CD4-positive, alpha-beta T cell treated with Interleukin-17A for 1 hour (primary cell): ENCODE measurements at places on chromosomes 12 and 14.

DNA sequence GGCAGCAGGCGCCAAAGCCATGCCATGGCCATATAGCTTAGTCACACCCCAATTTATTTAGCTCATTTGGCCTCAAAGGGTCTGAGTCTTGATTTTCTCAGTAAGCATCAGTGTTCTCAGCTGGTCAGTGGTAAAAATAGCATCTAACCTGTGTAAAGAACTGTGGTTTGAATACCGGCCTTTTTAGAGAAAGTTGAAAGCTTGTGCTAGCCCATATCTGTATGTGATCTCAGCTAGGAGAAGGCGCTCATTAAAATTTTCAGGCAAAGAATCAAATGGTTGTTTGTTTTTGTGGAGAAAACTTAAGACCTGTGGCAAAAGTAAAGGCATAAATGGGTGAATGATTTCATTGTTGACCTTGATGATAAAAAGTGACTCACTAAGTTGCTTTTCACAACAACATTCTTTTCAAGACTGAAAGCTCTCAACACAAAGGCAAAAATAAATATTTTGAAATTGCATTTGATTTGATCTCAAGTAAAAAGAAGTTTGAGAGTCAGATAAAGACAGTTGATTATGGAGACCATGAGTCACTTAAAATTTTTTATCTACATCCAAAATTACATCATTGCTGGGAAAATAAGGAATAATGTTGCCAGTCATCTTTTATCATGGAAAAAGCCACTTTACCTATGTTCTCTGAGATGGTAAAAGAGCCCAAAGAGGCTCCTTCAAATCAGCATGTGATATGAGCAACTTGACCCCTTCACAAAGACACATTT, 128.5 kb upstream of the RGS6 start:
- no peak for DNase-seq

- no peak for DNase-seq
Measured at GRCh38 chr14:92600318-92601053, 86.9 kb downstream of the RIN3 start.

DNA sequence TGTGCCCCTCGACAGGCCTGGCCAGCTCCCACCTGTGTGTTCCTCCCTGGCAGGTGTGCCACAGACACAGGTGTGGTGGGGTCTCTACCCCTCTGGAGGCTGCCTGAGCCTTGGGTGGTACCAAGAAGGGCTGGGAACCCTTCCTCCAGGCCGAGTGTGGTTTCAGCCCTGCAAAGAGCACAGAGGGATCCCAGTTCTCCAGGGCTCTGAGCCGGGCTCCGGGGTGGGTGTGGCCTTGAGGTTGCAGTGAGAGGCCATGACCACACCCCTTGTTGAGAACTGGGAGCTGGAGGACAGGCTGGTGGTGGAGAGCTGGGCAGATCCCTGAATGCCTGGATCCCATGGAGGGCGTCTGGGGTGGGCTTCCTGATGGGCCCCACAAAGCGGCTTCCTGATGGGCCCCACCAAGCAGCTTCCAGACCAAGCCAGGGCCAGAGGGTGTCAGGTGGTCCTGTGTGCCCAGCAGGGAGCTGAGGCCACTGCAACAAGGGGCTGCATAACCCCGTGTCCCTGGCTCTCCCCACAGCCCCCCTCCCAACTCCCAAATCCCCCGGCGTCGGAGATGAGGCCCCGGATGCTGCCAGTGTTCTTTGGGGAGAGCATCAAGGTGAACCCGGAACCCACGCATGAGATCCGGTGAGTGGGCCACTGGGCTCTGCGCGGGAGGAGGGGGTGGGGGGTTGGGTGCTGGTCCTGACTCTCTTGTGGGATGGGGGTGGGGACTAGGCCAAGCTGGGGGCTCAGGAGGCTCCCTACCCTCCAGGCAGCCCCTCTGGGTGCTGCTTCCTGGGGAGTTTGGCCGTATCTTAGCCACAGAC, 16.6 kb downstream of the RFLNA start:
- no peak for DNase-seq

- DNase-seq = no peak
Measured at GRCh38 chr12:76422543-76423438, 74.6 kb upstream of the BBS10 start.

DNA sequence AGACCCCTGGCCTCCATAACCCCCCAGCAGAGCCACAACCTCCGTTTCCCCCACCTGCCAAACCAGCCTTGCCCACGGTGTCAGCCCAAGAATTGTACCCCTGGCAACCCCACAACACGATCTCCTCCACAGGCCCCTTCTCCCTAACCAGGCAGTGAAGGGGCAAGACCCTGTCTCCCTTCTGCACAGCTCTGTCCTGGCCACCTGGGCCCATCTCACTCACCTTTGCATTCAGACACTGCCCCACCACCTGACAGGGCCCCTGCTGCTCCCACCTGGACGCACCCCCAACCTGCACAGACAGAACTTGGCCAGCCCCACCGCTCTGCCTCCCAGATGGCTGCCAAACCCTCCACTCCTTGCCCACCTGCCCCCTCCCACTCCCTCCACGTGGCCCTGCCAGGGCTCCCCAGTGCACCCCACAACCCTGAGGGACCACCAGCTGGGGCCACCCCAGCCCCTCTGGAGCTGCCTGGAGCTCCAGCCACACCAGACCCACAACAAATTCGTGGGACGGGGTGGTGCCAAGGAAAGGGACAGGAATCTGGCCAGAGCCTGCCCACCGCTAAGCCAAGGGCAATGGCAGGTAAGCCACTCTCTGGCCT, 11.8 kb downstream of the AHNAK2 start:
- DNase-seq = no peak

GRCh38 chr12:2284857-2285256, 232.1 kb downstream of the CACNA1C start:
- no peak for DNase-seq

- no peak for DNase-seq
Measured at GRCh38 chr12:26697217-26697616, 135.8 kb downstream of the ITPR2 start.

DNA sequence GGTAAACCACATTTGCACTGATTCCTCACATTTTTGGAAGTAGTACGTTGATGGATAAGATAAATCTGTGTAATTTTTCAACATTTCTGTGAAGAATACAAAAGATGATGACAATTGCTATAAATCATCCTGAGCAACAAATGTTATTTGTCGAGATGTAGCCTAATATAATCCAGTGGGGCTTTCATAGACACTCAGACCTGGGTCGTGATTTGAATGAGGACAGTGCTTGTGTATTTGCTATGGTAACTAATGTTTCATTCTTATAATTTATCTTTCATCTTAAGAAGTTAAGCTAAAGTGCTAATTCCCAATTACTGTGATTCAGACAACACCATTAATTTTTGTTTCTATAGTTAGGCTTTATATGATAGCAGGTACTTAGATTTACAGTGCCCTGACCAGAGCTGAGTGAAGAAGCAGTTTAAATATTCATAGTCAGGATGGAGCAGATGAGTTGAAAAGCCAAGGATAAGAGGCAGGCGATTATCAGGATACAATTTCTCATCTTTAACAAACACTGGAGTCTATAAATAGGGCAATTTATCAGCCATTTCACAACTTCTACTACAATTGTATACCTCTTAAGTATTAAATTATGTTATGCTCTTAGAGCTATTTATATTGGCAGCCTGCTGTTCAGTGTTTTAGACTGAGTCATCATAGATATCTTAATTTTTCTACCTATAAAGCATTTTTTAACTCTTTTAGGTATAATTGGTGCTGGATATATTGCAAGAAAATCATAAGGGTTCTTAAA, 359.9 kb downstream of the TRHDE start:
- no peak for DNase-seq

DNA sequence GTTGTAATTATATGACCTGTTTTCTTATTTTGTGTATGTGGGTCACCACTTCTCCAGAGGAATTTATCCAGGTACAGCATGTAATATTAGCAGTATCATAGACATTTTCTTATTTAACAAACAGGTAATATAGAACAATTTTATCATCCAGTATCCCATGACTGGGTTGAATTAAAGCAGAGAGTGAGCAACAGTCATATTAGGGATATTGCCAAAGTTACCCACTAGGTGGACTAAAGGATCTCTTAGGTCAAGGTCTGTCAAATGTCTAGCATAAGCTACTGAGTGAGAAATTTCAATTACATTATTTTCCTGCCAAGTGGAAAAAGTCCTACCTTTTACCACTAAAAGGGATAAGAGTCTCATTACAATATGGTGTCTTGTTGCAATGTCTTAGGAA, 62.1 kb upstream of the TRIM9 start:
- DNase-seq = no peak

DNA sequence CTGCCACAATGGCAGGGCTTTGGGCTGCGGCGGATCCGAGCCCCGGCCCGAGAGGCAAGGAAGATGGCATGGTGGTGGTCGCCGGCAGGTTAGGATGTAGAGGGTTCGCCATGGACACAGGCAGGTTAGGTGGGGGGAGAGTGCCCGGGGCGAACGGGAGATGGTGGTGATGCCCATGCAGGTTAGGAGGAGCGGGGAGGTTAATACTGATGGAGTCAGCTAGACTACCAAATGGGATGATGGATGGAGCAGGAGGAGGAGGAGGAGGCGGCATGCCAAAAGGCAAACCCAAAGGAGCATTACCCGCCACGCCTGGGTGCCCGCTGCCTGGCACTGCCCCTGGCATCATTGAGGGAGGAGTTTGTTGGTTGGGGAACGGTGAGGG, 6.2 kb downstream of the MYL6 start:
- DNase-seq = peak; percentile 29

DNA sequence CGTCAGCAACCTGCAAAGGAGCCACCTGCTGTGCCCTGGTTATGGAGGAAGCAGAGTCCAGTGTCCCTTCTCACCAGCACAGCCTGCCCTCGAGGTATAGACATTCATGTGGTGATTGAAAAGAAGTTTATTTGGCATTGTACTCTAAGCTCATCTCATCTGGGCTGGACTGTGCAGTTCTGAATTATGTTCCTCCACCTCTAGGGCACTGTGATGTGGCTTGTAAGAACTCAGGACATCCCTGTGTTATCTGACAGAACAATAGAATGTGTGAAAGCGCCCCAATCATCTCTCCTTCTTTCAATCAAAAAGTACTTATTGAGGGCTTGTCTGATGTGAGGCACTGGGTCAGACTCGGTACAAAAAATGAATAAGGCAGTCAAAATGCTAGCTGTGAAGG, 140.1 kb downstream of the DHRS2 start:
- no peak for DNase-seq

- peak; percentile 40 for DNase-seq
Measured at GRCh38 chr14:35932659-35933159, 106.6 kb downstream of the BRMS1L start.

GRCh38 chr12:26056335-26056734, 68.5 kb downstream of the BHLHE41 start:
- no peak for DNase-seq
